Kasumi-1 (cell line): ENCODE measurements at places on chromosomes 16 and 17.
A peak's percentile ranks its signal among the peaks of the same experiment; 100 is the strongest.

DNA sequence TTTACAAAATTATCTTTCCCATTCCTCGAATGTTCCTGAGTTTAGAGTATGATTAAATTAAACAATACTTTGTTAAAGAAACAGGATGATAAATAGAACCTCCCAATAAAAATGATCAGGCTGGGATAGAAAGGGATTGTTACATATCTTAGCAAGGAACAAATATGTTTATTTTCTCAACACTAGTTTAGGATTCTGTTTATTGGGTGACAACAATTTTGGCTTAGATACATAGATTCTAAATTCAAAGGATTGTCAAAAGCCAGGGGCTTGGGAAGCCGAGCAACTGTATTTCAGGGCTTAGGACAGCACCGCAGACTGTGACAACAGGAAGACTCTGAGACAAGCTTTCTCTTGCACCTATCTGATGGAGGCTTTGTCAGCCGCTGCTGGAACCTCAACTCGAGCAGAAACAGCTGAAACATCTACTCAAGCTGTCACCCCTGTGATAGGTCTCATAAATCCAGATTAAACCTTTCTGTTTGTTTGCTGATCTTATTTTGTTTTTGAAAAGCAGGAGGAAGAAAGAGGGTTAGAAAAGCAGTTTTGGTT, 562.8 kb upstream of the ZFHX3 start:
- no peak for DNase-seq

- DNase-seq: peak; percentile 32
These were observed 1.4 kb upstream of the HEXD start for GRCh38 chr17:82416771-82417170.

GRCh38 chr17:81991684-81992305, 14.4 kb downstream of the ASPSCR1 start:
- no peak for DNase-seq

GRCh38 chr16:22210854-22211253, 4.8 kb downstream of the EEF2K start:
- DNase-seq: no peak

DNA sequence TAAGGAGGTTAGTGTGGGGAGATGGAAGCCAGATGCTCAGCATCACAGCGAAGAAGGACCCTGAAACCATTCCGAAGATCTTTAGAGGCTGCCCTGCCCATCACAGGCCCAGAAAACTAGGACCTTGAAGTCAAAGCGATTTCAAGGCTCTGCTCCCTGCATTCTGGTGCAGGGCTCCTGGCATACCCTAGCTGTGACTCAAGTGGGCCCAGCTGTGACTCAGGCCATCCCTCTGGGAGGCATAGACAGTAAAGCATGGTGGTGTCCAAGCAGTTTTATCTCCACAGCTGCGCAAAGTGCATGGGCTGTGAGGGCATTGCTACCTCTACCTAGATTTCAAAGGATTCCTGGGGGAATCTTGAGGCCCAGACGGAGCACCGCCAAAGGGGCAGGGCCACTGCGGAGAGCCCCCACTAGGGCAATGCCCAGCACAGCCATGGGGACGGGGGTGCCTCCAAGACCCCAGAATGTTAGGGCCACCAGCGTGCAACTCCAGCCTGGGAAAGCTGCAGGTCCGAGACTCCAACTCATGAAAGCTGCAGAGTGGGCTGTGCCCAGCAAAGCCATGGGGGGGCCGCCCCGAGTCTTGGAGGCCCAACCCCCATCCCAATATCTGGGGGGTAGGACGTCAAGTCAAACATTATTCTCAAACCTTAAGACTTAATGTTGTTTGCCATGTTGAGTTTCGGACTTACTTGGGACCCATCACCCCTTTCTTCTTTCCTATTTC, 11.7 kb upstream of the ZNF594 start:
- DNase-seq: no peak

GRCh38 chr17:9557161-9557755, 18.4 kb downstream of the STX8 start:
- DNase-seq: no peak

GRCh38 chr17:7809086-7809790, 24.8 kb upstream of the KDM6B start:
- no peak for DNase-seq

DNA sequence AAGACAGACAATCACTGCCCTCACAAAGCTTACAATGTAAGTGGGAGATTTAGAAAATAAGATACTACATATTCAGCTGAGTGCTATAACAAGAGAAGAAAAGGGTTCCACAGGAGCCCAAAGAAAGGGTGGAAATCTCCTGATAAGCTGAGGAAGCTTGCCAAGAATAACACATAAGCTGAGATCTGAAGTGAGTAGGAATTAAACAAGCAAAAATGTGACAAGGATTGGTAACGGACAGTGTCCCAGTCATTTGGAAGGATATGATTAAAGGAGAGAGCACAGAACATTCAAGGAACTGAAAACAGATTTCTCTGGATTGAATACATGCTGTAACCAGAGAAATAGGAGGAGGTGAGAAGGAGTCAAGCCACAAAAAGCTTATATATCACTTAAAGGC, 13.0 kb downstream of the CDYL2 start:
- no peak for DNase-seq

DNA sequence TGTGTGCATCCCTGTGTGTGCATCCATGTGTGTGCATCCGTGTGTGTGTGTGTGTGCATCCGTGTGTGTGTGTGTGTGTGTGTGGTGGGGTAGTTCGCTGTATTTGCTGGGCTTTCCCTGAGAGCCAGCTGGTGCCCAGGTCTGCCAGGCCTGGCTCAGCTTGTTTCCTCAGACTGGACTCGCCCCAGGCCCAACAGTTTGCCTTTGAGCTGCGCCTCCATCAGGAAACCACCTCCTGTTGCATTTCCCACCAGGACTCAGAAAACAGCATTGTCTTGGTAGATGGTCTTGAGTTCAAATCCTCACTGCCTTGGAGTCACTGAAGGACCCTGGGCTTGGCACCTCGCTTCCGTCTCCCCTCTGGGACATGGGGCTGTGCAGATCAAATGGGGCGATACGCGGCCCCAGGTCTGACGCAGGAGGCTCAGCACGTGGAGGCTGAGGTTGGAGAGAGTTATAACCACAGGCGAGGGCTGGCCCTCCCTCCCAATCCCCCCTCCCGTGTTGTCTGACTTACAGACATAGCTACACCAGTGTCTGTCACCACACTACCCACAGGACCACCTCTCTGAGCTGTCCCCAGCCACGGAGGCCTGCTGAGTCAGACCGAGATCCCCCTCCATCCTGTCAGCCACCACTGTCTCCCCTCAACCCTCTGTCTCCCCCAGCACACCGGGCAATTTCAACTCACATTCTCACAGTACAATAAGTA, 4.7 kb downstream of the ITGAE start:
- DNase-seq: no peak

DNA sequence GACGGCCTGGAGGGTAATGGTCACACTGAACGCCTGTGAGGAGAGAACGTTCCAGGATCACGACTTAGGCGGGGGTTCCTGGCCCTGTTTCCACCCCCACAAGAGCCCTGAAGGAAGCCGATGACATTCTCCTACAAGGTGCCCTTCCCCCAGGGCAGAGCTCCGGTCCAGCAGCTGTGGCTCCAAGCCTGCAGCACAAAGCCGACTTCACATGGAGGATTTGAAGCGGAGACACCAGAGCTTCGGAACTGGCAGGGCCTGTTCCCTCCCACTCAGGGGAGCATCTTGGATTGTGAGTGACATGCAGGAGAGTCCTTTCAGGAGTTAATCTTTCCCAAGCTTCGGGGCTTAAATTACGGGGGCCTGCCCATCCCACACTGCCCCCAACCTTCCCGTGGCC, 5.0 kb downstream of the FADS6 start:
- no peak for DNase-seq

DNA sequence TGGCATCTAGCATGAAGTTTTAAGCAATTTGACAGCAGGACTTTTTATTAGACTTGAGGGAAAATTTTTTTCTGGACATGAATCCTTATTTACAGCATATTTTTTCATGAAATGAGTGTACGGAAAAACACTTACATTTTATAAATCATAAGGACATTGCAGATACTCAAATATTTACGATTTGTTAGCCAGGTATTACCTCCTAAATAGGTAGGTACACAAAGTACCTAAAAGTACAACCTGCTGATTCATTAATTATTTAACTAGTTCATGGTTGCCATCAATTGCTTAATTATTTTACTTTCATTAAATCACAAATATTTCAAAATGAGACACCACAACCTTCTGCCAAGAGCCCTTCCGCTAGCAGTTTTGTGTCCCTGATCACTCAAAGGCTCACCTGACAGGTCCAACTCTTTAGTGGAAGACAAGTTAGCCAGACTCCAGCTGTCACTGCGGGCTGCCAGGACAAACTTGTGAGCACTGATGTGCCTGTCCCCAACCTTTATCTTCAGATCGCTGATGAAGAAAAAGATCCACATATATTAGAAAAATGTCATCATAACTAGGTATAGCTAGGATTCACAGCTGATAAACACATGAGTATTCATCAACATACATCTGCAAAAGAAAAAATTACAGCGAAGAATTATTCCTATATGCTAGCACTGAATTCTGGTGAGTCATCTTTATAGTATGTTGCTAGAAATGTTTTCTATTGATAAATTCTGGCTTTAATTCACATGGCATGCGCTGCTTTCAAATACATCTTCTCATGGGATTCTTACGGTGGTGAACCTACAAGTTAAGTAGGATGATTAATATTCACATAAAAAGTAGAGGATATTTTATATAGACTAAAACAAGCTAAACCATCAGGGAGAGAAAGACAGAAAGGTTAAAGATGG, 28.2 kb downstream of the ANKFY1 start:
- DNase-seq: no peak

DNA sequence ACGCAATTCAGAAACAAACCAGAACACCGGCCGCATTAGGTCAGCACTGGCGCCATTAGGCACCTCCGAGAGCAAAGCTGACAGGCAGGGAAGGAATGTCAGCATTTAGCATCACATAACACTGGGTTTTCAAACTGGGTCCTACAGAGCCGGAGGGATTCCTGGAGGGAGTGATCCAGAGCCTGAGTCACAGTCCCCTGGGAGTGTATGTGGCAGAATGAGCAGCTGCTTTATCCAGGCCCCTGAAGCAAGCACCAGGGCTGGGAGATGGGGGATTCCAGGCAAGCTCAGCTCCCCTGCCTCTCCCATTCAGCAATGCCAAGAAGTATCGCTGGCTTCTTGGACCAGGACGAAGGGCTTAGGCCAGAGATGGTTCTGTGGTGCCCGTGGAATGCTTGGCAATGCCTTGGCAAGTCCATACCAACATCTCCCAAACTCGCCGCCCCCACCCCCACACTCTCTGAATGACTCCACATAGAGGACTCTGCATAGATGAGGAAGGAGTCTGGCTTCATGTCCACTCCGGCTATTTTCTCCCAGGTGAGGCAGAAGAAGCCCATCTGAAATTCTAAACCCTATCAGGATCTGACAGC, 20.4 kb downstream of the GAS7 start:
- DNase-seq: no peak
